NCI-H526 treated with DMSO at 0.1 percent for 48 hours (cell line): ENCODE measurements at places on chromosomes 12 and 14.
A peak's percentile ranks its signal among the peaks of the same experiment; 100 is the strongest.

DNA sequence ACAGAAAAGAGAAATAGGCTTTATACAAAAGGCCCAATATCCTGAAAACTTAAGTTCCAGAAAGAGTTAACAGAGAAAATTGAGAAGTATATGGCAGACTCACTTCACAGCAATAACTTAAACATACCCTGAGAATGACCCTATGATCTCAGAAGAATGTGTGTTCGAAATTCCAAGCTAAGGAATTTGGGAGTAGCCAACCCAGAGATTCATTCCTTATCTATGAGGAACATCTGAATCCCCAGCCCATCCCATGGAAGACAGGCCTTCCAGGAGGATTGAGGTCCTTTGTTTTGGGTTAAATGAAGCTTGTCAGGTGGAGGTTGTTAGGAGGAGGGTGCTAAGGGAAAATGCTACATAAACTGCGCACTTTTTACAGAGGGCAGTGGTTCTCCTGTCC is 7.5 kb upstream of the SAV1 start:
- DNase-seq: no peak

- DNase-seq: no peak
These were observed 314.1 kb upstream of the LRIG3 start for GRCh38 chr12:59234391-59234790.

- no peak for DNase-seq
These were observed 666 bp downstream of the FMNL3 start for GRCh38 chr12:49706351-49707127.

GRCh38 chr12:84455598-84455997 is 457.0 kb downstream of the SLC6A15 start:
- no peak for DNase-seq

- no peak for DNase-seq
These were observed 546.8 kb downstream of the PRKD1 start for GRCh38 chr14:29380826-29381225.

- no peak for DNase-seq
These were observed 119.0 kb upstream of the FKBP4 start for GRCh38 chr12:2675776-2676175.

GRCh38 chr12:99618657-99619056 is 28.9 kb upstream of the GARIN6 start:
- no peak for DNase-seq

GRCh38 chr12:117686911-117687377 is 281.8 kb downstream of the KSR2 start:
- DNase-seq: no peak

GRCh38 chr12:124398578-124399227 is 103.8 kb downstream of the RFLNA start:
- no peak for DNase-seq

DNA sequence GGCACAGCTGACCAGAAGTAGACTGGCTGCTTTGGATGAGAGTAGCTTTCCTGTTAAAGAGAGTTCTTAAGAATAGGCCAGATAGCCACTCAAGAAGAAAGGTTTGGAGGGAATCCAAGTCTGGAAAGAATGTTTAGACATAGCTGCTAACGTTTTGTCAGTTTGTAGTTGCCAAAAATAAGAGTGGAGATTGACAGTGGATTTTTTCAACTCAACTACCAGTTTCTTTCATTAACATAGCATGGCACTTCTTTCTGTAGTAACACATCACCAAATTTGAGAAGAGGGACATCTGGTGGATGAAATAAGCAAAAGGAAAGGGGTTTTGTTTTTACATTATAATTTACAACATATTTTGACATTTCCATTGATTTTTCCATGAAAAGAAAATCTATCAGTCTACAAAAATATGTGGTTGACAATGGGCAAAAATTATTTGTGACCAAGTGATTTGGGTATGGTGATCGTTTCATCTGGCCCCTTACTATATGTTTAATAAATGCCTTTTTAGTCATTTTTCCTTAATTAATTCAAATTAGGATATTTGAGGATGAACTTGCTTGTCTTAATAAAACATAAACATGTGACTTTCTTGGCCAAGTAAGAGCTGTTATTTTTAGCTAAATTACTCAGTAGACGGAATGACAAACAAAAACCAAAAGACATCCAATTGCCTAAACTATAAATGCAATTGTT is 71.1 kb downstream of the PTPRR start:
- DNase-seq: no peak

- DNase-seq: no peak
These were observed 938 bp upstream of the SLC6A13 start for GRCh38 chr12:263574-263973.

- DNase-seq: no peak
These were observed 97.7 kb downstream of the AKAP6 start for GRCh38 chr14:32426586-32427388.

GRCh38 chr12:3320881-3321509 is 170.0 kb upstream of the PRMT8 start:
- DNase-seq: no peak

- DNase-seq: no peak
These were observed 25.3 kb downstream of the LRIG3 start for GRCh38 chr12:58895053-58895452.

DNA sequence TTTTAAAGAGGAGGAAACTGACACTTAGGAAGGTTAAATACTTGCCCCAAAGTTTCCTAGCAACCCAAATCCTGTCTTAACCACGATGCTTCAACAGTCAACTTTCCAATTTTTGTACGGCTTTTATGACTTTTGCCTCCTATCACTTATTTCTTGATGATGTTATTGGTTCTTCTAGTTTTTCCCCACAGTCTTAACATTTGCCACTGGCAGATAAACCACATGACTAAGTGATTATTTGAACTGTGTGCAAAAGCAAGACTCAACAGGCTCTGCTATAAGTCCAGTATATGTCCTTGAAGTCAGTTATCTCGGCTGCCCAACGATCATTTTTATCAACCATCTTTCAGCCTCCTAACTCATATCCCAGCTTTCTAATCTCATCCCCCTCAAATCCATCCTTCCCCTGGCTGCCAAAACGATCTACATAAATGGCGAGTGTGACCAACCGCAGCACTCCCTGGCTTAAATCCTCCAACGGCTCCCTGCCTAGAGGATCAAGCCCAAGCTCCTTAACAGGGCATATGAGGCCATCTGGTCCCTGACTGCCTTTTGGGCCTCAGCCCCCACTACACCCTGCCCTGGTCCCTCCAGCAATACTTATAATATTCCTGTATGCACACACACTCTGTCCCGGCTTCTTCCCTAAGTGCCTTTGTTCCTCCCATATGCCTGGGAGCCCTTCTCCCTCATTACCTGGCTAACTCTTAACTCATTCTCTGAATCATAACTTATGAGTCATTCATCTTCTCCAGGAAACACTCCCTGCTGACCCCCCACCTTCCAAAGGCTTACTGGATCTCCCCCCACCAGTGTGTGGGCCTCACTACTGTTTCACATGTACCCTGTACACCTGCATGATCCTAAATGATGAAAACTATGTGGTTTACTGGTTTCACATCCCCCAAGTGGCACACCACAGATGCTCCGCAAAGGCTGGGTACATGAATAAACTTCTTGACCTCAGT is 8.8 kb downstream of the VPS37B start:
- DNase-seq: no peak

- no peak for DNase-seq
These were observed 398.7 kb downstream of the SOX5 start for GRCh38 chr12:23550753-23551152.

GRCh38 chr12:132700212-132700822 is 10.3 kb upstream of the PGAM5 start:
- no peak for DNase-seq

DNA sequence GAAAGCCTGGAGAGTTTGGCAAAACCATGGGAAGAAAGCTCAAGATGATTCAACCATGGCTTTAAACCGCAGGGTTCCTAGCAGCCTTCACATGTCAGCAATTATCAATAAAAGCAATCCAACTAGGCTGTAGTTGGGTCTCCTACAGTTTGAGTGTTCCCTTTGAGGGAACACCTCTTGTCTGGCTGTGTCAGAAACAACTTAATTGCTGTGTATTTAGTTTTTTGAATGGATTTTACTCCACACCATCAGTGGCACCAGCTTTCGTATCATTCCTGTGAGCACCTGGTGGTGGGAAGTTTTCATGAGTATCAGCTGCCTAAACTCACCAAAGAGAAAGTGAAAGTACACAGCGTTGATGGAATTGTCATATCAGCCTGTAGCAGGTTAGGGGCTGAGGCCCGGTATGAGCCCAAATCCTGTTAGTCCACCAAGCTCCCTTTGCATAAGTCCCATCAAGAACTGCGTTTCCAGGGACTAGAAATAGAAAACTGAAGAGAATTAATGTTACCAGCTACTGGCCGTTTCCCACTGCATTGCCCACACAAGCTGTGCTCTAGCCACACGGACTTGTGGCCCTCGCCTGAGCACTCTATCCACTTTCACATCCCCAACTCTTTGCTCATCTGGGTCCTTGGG is 10.9 kb upstream of the IL26 start:
- DNase-seq: no peak

DNA sequence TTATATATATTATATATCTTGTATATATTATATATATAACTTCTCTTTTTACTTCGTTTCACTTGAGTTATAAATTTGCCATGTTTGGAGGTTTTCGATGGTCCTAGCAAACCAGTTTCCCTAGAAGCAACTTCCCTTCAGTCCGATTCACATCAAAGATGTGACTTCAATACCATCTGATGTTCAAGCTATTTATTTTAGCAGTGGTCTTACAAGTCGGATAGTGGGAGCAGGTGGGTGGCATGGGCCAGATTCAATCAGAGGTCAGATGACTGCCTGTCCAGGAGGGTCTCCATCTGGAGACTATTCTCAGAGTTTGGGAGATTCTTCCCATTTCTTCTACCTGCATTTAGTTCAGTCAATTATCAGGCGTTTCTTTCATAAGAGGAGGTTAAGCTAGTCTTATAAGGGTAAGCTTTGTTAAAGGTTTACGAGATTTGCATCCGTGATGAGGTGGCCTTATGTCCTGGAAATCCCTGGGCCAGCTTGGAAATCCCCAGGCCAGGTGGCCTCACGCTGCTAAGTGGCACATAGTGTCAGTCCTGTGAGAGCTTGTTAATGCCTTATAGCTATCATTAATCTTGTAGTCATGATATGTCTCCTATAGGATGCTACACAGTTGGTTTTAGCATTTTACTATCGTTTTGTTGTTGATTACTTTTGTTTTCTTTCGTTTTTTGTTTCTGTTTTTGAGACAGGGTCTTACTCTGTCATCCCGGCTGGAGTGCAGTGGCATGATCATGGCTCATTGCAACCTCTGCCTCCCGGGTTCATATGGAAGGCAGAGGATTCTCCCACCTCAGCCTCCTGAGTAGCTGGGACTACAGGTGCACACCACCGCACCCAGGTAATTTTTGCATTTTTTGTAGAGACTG is 145.8 kb downstream of the BICD1 start:
- no peak for DNase-seq

- DNase-seq: peak; percentile 29
These were observed 94.3 kb downstream of the RFLNA start for GRCh38 chr12:124389138-124389724.

DNA sequence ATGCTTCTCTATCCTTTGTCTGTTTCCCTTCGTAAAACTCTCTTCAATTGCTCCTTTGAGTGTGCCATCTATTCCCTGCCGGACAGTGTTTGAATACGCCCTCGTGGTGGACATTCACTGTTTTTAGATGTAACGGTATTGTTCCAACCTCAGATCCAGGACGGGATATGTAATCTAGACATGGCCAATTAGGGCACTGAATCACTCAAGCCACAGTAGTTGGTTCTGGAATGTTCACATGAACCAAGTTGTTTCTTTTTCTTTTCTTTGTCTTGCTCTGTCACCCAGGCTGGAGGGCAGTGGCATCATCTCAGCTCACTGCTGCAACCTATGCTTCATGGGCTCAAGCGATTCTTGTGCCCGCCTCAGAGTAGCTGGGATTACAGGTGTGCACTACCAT is 204.2 kb upstream of the PLXNC1 start:
- DNase-seq: no peak

DNA sequence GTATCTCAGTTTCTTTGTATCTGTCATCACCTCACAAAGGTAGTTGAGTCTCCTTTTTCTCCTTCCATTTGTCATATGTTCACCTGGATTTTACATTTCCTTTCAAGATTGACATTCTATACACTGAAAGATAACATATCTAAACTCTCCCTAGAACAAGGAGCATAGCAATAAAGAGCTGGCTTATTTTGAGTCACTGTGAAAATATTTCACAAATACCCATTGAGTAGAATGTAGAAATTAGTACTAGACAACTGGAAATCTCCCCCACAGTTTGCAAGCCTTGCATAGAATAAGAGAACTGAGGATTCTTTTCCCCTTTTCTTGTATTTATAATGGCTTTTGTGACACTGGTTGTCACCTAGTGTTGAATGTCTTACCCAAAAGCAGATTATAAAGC is 111.2 kb downstream of the KICS2 start:
- DNase-seq: no peak

DNA sequence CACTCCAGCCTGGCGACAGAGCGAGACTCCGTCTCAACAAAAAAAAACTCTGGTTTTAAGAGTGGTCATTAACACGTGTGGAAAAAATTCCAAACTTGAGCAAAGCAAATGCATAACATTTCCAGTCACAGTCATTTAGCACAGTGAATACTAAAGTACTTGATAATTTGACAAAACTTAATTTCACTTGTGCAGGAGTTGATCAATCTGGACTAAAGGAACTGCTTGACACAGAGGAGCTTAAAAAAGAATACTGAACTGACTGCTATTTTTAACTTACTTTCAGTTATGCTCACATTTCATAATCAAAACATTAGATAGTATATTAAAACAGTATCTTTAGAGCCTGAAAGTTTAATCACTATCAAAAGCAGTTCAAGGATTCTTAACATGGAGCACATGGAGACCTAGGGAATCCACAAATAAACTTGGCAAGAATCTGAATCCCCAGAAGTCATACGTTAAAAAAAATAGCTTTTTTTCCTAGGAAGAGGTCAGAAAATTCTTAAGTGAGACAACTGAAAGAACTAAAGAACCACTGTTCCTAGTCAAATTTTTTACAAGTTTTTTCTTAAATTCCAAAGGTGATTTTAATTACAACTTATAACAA is 7.4 kb downstream of the UBE2N start:
- no peak for DNase-seq

DNA sequence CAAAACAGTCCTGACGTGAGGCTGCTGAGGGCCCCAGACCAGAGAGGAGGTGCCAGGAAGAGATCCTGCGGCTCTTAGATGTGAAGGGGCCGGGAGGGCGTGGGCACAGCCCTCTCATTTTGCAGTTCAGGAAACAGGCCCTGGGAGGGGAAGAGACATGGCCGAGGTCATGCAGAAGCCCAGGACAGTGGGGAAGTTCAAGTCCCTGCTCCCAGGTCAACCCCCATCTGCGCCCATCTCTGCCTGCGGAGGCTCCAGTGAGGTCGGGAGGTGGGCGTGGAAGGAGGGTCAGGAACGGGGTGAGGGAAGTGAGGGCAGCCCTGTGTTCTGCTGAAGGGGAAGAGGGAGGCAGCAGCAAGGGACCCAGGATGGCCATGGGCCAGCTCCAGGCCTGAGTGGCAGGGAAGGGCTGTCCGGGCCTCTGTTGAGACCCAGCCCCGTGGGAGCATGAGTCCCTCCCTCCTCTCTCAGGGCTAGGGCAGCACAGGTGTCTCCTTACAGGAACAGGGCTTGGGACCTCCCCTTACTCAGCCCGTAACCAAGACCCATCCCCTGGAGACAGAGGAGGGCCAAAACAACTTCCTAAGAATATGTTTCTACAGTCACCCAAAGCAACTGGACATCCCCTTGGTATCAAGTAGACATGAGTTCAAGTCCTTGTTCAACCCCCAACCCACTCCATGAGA is 90.8 kb downstream of the LGMN start:
- no peak for DNase-seq
